ENCODE measurements at places on chromosomes 16 and 17. TPM values are rescaled to one million over a fixed set of nuclear protein-coding genes. Genes with fewer than 3 reads are reported as not detected.

DNA sequence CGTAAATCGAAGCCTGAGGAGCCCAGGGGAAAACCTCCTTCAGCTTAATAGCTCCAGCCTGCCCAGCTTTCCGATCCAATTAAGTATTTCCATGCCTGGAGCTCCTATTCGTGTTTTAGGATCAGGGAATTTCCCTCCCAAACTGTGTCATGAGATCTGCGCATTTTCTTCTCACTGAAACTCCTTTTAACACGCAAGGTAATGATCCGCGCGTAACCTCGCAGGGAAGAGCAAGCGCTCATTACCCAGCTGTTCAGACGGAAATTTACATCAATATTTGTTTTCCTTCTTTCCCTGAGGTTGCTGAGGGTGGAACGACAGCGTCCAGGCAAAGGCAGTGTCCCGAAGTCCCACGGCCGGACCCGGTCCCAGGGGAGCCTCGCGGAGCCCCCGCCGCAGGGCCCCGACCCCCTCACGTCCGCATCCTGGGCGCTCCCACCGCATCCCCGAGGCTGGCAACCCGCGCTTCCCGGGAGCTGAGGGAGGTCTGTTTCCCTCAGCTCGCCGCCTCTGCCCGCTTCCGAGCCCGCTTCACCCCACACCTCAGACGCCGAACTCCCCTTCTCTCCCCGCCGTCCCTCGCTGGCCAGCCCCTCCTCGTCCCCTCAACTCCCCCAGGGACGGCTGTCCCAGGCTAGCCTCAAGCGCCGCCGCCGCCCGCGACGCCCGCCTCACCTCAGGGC, 415 bp downstream of the ABCA5 start:
- no peak for DNase-seq

DNA sequence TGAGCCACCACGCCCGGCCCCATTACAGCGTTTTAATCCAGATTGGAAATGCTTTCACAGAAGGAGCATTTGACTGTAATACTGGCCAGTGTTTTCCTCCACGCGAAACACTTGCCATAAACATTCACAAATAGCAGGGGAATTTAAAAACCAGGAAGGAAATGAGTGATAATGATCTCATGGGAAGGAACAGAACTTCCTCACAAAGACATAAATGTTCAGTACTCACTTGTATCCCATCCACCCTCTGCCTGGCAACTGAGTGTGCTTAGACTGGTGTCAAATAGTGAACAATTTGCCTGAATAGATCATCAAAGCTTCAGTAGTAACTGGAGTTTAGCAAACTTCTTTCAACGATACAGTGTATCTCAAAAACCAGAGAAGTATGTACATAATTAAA, 54.1 kb downstream of the PSMD12 start:
- no peak for DNase-seq

GRCh38 chr17:17844500-17844899, 7.7 kb upstream of the SREBF1 start:
- DNase-seq: no peak

- DNase-seq: no peak
These were observed 61.4 kb upstream of the PLCG2 start for GRCh38 chr16:81717662-81718189.

Gene DUXB
- total RNA-seq: not detected

Gene HOXB3
- 24.0 TPM for total RNA-seq

Gene AURKB
- 21.6 TPM for total RNA-seq

Gene C1QTNF1
- total RNA-seq: 4.6 TPM

Gene SCNN1G
- not detected for total RNA-seq

Data from kidney epithelial cell (primary cell).